ENCODE measurements at places on chromosomes 1 and 21.

GRCh38 chr1:112722601-112723510 lies 7.7 kb upstream of the PPM1J start:
- peak; percentile 72 for DNase-seq

GRCh38 chr1:223233410-223234169 lies 90.5 kb upstream of the TLR5 start:
- no peak for DNase-seq

- DNase-seq, result no peak
Measured at GRCh38 chr1:204301171-204301957, 58.4 kb downstream of the PLEKHA6 start.

- no peak for DNase-seq
Measured at GRCh38 chr1:2855206-2856065, 53.9 kb upstream of the TTC34 start.

GRCh38 chr1:184383772-184384323 lies 3.0 kb upstream of the C1orf21 start:
- no peak for DNase-seq

DNA sequence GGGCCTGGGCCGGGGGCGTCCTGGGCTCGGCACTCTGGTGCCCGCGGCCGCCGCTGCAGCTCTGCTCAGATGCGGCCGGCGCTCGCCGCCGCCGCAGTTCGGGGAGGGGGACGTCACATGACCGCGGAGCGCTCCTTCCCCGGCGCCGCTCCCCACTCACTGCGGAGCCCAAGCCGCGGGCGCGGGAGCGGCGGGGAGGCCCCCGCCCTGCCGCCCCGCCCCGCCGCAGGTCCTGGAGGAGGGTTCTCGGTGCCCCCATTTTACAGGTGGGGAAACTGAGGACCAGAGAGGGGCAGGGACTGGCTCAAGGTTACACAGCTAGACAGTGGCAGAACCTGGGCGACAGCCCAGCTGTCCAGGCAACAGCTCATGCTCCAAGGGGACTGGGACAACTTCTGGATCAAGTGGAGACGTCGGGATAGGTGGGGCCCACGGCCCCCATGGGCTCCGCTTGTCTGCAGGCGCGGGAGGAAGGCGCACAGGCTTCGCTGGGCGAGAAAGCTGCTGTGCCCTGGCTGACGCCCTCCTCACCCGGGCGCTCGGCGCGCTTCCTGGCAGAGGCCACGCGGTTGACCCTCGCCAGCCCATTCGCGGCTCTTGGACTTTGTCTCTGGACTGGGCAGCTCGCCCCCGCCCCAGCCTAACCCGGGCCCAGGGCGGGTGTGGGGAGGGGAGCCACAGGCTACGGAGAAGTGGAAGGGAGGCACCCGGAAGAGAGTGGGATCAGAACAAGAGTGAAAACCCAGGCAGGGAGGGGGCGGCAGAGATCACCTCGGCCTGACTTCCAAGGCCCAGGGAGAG lies at the start of gene RAP1GAP:
RAP1GAP (minus strand) TSS at position 100 of the 801 bp plus-strand sequence. CDS start 49,325 bp downstream, outside the sequence.
- no peak for DNase-seq

DNA sequence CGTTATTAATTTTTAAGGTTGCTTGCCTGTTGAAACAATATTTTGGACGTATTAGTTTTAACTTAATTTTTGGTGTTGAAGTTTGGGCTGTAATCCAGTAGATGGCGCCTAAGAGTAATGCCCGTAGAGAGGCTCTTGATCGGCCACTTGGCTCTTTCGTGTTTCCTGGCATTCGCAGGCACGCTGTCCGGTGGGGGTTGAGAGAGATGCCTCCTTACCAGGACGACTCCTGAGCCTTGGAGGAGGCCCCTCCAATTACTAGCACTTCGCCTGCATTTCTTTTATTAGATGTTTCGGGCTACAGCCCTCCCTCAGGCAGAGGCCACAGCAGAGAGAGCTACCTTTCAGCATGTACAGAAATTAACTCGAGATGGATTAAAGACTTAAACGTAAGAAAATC lies 12.0 kb downstream of the OR2M4 start:
- no peak for DNase-seq

GRCh38 chr1:39677645-39678044 lies 5.7 kb upstream of the NT5C1A start:
- no peak for DNase-seq

GRCh38 chr1:220368352-220369265 lies 96.4 kb upstream of the RAB3GAP2 start:
- no peak for DNase-seq

GRCh38 chr1:31755197-31755611 lies 8.9 kb downstream of the ADGRB2 start:
- no peak for DNase-seq

- no peak for DNase-seq
Measured at GRCh38 chr1:242203262-242203661, 204.4 kb upstream of the MAP1LC3C start.

GRCh38 chr1:82919837-82920236 lies 1079.1 kb downstream of the TTLL7 start:
- DNase-seq, result no peak

- no peak for DNase-seq
Measured at GRCh38 chr1:233599542-233600073, 14.3 kb upstream of the KCNK1 start.

DNA sequence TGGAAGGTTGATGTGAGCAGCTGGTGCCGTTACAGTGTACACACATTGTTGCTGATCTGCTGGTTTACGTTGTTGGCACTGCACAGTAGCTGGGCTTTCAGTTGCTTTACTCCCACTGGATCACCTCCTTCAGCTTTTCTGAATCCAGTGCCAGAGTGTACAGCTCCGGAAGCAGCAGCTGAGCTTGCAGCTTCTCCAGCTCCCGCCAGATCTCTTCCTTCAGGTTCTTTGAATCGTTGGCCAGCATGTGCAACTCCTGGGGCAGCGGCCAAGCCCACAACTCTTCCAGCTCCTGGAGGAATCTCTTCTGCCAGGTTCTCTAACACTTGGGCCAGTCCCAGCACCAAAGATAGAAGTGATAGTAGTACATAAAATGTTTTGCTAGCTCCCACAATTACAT lies 149.7 kb upstream of the RRP15 start:
- no peak for DNase-seq

DNA sequence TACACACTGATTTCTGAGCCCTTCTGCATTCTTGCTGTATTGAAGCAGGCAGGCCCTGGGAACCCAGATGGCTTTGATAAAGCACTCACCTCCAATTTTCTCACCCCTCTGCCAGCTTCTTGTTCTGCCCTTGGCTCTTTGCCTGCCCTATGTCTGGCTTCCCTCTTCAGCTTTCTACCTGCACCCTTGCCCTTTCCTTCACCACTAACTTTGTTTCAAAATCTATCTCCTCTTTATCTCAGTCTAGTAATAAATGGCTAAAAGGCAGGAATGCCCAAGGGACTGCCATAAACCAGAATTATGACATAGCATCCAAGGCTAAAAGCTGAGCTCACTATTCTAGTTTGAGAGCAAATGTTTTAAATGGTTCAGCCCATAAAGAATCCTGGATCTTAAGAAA lies 178.7 kb downstream of the TNR start:
- DNase-seq, result no peak

DNA sequence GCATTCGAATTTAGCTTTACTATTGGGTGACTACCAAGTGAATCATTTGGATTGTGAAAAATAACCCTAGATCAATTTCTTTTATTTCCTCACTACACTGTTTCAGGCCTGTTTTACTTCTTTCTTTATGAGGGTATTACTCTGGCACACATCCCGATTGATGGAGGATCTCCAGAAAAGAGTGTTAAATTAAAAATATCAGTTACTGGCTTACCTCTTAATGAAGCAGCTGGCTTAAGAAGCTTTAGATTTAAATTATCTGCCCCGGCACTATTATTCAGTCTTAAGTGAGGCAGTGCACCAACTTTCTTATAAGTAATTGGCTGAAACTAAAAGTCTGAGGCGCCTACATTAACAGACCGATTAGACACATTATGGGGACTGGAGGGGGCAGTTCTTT lies 1097.4 kb downstream of the TTLL7 start:
- DNase-seq, result no peak

GRCh38 chr1:219805191-219805590 lies 123.2 kb downstream of the SLC30A10 start:
- DNase-seq, result no peak

DNA sequence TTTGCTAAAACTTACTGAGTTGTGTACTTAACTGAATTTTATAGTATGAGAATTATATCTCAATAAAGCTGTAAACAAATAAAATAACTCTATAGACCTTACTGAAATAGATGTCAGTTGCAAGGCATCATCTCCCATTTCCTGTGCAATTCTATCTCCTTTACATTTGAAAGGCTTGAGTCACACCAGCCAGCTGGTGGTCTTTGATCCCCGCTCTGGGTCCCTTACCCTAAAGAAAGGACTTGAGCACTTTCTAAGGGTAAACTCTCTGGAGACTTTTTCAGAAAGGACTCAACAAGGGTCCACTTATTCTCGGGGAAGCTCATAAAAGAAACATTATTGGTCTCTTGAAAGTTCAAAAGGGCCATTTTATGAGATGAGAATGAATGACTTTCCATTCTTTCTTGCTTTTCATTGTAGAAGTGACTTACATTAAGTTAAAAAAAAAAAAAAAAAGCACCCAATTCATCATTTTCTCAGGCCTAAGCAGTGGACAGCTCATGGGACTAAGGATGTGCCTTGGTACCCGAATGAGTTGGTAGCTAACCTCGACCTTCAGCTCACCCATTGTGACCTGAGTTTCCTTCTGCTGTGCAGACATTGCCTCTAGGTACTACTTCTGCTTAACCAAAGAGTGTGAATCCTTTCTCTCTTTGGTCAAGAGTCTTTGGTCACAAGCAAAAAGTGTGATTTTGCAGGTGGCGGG lies 147.0 kb upstream of the COA6 start:
- no peak for DNase-seq

DNA sequence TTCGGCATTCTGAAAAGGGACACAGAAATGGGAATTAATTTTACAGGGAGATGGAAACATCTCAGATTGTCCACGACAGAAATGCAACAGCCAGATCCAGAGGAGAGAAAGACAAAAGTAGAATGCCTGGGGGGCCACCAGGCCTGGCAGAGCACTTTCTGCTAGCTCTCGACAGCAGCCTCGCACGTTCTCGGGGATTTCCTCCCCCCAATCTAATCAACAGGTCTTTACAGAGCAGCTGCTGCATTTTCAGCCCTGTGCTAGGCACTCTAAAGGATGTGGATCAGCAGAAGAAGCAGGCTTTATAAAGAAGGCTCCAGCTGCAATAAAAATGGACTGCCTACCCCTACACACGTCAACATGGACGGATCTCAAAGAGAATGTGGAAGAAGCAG lies 10.6 kb downstream of the CSRP1 start:
- no peak for DNase-seq

GRCh38 chr1:117689997-117690625 lies 84.3 kb downstream of the TENT5C start:
- DNase-seq, result no peak

DNA sequence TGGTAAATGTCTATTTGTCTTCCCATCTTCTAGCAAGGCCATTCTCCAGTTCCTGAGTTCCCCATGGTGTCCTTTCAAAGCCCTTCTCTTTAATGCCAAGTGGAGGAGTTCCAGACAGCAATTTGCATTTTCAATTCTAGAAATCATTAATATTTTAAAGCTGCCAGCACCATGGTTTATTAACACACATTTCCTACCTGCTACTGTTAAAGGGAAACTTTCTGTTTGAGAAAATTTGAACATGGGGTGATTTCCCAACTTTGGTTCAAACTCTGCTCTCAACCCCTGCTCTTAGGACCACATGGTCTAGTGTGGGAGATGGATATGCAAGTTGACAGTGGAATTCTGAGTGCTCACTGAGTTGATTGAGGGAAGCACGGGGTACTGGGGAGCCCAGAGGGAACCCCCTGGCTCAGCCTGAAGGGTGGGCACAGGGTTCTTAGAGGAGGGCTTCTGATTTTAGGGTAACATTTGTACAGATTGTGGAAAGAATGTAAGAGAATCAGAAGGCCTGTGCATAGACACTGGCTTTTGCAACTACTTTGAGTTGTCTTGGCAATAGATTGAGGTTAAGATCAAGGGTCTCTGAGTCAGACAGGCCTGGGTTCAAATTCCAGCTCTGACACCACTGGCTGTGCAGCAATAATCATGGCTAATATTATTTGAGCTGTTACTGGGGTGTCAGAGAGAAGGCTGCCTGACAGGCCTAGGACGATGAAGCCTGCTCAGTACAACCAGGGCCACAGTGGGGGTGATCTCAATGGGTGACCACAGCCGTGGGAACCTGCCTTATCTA lies 97.8 kb downstream of the BEND5 start:
- DNase-seq, result no peak

GRCh38 chr1:8097077-8097799 lies 71.1 kb upstream of the ERRFI1 start:
- no peak for DNase-seq

GRCh38 chr1:33180226-33180910 lies 1.5 kb downstream of the TRIM62 start:
- no peak for DNase-seq

- no peak for DNase-seq
Measured at GRCh38 chr1:175572932-175573868, 170.2 kb downstream of the TNR start.

DNA sequence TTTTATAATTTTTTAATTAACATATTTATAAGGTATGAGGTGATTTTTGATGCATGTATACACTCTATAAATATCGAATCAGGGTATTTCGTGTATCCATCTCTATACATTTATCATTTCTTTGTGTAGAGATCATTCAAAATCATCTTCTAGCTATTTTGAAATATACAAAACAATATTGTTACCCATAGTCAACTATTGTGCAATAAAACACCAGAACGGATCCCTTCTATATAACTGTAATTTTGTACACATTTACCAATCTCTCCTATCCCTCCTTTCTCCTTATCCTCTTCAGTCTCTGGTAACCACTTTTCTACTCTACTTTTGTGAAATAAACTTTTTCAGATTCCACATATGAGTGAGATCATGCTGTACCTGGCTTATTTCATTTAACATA lies 1459.6 kb downstream of the MRPL39 start:
- no peak for DNase-seq

DNA sequence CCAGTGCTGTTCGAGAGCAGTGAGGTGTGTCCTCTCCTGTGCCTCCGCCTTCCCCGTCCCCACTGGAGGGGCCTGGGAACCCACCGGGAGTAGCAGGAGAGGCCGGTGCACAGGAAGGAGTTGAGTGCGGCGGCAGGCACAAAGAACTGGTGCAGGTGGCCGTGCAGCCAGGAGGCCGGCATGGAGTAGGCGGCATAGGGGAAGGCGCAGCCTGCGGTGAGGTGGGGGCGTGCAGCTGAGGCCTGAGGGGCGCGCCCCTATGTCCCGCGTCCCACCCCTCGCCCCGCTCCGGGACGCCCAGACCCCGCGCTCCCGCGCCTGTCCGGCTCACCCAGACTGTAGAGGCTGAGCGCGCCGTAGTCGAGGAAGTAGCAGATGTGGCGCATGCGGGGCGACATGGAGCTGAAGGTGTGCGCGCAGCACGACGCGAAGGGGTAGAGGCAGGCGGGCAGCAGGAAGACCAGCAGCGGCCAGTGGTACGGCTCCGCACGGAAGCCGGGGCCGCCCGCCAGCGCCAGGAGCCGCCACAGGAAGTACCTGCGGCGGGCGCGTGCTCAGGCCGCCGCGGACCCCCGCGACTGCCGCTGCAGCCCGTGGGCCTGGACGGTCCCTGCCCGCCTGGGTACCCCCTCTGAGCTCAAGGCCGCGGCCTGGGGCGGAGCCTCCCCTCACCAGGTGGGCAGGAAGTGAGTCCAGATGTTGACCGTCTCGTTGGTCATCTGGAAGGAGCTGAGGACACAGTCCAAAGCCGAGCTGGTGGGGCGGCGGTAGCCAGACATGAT lies 2.2 kb downstream of the PAQR6 start:
- DNase-seq, result no peak
